Stimulated activated CD4-positive, alpha-beta T cell treated with anti-CD3 and anti-CD28 coated beads, TNF-alpha, amount 100 ng/mL, for 1 hour (primary cell): ENCODE measurements at places on chromosomes 5 and 9.

DNA sequence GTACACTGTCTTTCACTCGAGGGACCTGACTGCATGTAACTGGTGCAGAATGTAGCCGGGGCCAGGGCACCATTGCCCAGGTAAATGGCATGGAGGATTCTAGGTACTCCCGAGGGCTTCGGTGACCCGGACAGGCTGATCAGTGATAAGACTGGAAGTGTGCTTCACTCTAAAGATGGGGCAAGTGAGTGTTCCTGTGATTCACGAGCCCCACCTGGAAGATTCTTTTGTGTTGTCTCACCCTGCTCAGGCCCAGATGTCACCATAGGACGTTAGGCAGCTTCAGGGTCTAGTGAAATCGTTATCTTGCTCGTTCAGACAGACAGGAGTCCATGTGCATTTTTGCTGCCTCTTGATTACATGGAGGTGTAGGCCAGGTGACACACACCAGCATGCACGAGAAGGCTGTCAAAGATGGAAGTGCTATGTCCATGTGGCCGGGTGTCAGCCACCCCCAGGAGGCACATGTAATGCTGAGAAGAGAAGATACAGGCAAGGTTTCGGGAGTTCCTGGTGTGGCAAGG, 73.9 kb downstream of the WNK2 start:
- no peak for DNase-seq

DNA sequence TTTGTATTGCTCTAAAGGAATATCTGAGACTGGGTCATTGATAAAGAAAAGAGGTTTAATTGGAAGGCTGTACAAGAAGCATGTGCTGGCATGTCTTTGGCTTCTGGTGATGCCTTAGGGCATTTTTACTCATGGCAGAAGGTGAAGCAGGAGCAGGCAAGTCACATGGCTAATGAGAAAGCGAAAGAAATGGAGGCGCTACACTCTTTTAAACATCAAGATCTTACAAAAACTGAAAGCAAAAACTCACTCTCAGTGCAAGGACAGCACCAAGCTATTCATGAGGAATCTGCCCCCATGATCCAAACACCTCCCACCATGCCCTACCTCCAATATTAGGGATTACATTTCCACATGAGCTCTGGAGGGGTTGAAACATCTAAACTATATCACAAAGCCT, 1458.8 kb upstream of the ACO1 start:
- DNase-seq = no peak

DNA sequence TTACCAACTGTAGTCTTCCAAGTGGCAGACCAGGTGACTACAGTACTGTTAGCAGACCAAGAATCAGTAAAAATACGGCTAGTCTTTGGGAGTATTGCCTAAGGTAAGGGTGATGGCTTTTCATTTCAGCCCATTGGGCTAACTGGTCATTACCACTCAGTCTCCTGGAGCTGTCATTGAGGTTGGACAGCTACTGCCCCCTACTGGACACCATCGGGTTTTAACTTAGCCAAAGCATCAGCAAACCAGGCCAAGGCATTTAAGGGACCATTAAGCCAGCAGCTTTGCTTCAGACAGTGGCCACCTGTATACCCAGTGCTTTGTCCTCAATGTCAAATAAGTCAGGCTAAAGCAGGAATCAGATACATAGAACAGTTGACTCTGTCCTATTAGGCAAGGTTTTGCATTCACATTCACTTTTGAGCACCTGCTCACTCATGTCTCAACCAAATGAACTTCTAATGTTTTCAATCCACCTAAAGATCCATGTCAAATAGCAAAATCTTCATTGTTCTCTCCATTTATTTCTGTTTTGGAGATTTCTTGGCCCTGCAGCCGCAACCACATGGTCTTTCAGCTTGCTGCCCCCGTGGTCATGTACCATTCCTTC, 117.2 kb downstream of the INVS start:
- peak; percentile 9 for DNase-seq

DNA sequence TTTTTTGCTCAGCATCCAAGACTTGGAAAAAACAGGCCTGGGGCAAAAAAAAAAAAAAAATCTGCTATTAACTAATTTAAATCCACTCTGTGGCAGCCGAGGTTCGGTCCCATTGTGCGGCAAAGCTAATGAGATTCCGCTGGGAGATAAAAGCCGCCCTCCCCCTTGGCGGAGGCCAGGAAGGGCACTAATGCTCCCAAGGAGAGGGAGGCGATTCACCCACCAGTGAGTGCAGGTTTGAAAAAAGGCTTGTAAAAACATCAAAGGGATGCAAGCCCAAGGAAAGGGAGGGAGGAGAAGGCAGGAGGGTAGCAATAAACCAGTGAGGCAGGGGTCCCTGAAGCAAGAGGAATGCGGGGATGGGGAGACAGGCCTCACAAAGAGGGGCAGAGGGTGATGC, 129.5 kb upstream of the RAPGEF1 start:
- DNase-seq = no peak

GRCh38 chr9:32247168-32247567, 137.3 kb upstream of the ACO1 start:
- no peak for DNase-seq

DNA sequence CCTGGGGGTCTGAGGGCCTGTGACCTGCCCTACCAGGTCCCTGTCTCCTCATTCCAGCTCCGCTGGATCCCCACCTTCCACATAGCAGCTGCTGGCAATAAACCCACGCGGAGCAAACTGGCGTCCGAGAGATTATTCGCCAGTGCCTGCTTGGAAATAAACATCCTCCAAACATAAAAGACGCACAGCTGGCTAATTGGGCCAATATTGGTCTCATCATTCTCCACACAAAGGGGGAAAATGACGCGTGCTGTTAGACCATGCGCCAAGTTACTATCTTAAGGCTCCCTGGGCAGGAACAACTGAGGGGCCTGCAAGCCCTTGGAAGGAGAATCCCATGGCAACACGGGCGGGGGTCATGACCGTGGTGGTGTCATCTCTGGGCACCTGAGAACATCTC, 73.3 kb upstream of the SARDH start:
- no peak for DNase-seq

- no peak for DNase-seq
Observed at GRCh38 chr5:86929123-86929766, 311.5 kb downstream of the COX7C start.

GRCh38 chr5:74616236-74617146, 24.0 kb downstream of the ENC1 start:
- no peak for DNase-seq

- no peak for DNase-seq
Observed at GRCh38 chr5:116135344-116135743, 50.5 kb downstream of the COMMD10 start.

GRCh38 chr5:124700333-124700732, 46.1 kb downstream of the ZNF608 start:
- no peak for DNase-seq

GRCh38 chr5:149561848-149562247, 10.6 kb upstream of the CSNK1A1 start:
- no peak for DNase-seq

GRCh38 chr5:94249430-94249829, 369.0 kb downstream of the KIAA0825 start:
- DNase-seq = no peak

DNA sequence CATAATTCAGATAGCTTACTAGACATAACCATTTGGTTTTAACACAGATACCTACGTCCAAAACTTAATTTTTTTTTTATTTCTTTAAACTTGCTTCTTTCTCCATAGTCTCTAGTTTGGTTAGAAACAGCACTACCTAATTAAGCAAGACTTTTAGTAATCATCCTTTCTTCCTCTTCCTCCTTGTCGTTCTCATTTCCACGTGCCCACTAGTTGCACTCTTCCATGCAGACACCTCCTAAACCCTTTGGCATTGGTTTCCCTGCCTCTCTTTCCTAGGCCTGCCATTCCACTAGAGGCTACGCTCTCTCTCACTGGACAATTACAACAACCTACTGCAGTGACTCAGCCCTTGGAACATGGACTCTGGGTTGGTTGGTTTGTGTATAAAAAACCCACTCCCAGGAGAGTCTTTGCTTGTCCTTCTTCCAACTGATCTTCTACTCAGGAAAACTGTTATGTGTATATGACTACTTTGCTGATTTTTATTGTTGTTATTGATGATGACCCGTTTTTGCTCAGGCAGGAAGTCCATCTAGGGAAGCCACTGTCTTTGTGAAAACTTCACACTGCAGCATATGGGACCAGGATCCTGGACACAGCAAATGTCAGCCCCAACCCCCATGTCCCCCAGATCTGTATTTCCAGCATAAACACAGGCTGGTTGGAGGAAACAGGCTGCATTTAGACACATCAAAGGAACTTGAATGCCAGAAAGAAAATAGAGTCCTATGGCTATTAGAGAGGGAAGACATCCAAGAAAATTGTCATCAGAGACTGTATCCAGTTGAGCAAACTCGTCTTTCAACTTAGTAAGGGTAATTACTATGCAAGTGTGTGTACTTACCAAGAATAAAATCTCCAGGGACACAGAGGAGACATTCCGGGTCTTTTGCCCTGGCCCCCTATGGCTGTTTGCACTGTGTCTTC, 503.2 kb downstream of the GADD45G start:
- DNase-seq = no peak

DNA sequence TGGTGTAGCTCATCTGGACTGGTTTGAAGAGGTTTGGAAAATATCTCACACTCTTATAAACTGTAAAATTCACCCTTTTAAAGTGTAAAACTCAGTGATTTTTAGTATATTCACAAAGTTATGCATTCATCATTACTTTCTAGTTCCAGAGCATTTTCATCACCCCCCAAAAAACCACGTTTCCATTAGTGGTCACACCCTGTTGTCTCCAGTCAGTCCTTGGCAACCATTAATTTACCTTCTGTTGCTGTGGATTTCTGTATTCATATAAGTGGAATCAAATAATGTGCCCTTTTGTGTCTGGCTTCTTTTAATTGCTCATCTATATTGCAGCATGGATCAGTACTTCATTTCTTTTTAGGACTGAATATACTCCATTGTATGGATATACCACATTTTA, 18.4 kb downstream of the NIPBL start:
- no peak for DNase-seq
